ENCODE measurements at places on chromosomes 4 and X.

GRCh38 chrX:331151-331824 is 12.7 kb upstream of the GTPBP6 start:
- no peak for DNase-seq

DNA sequence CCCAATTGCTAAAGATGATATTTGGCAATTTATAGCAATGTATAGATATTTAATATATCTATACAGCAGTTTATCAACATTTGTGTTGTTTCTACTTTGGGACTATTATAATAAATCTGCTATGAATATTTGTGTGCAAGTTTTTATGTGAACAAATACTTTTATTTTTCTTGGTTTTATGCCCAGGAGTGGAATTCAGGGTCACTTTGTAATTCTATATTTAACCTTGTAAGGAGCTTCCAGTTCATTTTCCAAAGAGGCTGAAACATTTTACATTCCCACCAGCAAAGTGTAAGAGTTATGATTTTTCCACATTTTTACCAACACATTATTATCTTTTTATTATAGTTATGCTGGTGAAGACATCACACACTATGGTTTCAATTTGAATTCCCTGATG is 801.3 kb downstream of the PCDH18 start:
- no peak for DNase-seq

DNA sequence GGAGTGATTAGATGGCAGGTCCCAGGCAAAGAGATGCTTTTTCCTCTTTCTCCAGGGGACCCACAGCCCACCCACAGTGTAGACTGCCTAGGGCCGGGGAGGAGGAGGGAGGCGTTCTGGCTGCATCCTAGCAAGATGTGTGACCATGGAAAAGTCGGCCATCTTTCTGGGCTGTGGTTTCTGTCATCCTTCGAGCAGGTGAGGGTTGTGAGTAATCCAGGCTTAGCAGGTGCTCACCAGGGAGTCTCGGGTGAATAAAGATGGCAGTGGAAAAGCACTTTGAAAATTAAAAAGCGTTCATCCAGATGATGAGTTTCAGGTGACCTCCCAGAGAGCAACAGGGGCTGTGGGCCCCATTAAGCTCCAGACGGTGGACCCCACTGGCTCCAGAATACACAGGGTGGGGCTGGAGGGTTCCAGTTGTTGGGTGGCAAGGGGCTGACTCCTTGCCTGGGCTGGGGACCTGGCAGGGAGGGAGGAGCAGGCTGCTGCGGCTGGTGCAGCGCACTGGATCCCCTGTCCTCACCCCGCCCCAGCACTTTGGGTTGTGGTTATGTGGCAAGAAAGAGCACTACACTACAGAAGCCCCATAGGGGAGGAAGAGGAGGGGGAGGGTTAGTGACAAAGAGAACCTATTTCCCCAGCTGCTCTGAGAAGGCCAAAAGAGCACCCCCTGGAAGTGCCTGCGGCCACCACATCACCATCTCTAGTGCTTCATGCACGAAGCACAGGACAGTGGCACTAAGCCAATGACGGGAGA is 23.7 kb downstream of the ELF4 start:
- DNase-seq = peak; percentile 55

- DNase-seq = no peak
These were observed 88.6 kb downstream of the TSPAN7 start for GRCh38 chrX:38649674-38650647.

DNA sequence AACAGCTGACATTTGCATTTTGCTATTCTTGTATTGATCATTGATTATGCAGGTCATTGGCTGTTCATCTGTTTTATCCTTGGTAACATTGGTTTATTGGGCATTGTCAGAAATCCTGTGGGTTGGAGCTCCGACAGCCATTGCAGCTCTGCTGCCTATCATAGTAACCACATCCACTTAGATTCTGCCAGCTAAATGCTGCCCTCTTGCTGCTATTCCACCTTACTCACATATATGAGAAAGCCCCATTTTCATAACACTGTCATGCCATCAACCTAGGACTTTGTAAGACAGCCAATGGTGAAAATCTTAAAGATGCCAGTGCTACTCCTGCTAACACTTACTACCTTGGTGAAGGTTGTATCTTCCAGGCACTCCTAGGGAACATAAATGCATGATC is 187.3 kb upstream of the CXCL13 start:
- no peak for DNase-seq

DNA sequence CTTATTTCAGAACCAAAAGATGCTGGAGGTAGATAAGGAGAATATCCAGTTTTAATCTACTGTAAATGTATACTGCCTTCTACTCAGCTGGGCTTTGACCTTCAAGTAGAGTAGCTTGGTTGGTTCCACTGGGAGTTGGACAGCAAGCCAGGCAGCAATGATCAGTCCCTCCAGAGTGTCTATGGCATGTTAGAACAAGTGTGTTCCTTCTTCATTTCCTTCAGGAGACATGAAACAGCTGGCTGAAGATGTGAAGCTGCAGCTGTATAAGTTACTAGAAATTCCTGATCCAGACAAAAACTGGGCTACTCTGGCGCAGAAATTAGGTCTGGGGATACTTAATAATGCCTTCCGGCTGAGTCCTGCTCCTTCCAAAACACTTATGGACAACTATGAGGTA is 111.1 kb downstream of the NFKB1 start:
- no peak for DNase-seq

GRCh38 chr4:184475096-184475461 is 729 bp upstream of the IRF2 start:
- DNase-seq = peak; percentile 47

GRCh38 chrX:153924149-153924861 is 1.8 kb downstream of the ARHGAP4 start:
- DNase-seq = no peak

DNA sequence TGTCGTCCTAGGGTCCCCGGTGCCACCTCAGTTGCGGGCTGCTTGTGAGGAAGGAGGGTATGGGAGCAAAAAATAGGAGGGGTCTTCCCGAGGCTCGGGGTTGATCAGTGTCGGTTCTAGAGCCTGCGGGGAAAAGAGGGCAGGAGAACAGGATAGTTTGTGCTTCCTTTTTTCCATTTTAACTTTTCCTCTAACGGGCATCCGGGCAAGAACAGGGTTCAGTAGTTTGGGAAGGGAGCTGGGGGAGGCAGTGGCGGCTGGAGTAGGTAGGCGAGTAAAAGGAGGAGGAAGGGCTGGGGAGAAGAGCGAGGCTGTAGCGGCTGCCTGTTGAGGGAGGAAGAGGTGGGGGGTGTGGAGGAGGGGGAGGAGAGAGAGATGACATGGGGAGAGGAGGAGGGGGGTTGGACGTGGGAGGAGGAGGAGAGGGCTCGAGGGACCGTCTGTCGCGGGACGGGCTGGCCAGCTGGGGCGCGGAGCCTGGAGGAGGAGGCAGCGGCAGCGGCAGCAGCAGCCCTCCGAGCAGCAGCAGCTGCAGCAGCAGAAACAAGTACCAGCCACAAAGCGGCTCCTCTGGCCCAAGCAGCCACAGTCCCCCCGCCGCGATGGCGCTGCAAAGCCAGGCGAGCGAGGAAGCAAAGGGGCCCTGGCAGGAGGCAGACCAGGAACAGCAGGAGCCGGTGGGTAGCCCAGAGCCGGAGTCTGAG is at the start of gene SLC16A2:
Gene SLC16A2, plus strand, starts transcription at position 458 of the 704 bp plus-strand sequence. Its CDS starts 145 bp downstream, at position 603.
- no peak for DNase-seq

DNA sequence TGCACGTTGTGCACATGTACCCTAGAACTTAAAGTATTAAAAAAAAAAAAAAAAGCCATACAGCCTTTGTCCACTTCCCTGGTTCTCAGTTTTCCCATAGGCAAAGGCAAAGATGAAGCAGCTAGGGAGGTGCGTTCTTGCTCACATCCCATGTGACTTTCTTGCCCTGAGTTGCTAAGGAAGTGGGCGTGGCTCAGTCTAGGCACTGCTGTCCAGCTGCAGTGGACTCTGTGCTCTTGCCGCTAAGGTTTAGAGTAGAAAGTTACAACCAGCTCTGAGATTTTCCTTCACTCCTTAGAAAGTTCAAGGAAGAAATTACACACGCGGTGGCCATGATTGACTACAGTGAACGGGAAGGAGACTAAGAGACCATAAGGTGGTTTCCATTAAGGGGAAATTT is 144.7 kb downstream of the NAA11 start:
- DNase-seq = no peak

- DNase-seq = no peak
These were observed 73.1 kb downstream of the CC2D2A start for GRCh38 chr4:15542760-15543159.

- no peak for DNase-seq
These were observed 16.5 kb upstream of the STOX2 start for GRCh38 chr4:183888564-183888963.

DNA sequence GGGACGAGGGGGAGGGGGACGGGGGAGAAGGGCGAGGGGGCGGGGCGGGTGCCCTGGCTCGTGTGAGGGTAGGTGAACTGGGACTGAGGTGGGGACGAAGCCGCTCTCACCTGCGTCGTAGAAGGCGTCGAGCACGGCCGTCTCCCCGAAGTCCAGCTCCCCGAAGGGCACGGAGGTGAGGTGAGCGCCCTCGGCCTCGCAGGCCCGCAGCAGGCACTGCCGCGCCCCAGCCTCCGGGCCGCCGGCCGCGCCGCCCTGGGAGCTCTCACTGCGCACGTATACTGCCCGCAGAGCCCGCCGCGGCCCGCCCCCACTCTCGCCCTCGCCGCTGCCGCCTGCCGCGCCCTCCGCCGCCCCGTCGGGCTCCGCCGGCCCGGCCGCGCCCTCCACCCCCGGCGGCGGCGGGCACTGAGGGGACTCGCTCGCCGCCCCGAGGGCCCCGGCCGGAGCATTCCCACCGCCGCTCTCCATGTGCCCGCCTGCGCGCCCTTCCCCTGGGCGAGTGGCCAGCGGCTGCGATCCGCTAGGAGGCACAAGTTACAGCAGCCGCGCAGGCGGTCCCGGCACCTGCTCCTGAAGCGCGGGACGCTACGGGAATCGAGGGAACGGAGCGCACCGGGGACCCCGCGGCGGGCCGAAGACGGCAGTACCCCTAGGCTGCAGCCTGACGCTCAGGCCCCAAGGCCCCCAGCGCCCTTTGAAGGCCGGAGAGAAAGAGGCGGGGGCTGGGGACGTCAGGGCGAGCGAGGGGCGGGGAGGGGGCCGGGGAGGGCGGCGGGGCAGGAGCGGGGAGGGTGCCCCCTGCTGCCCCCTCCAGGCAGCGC is at the start of gene MAP3K15:
Gene MAP3K15, minus strand, starts transcription at position 718 of the 824 bp plus-strand sequence. Its CDS starts 247 bp downstream, at position 471.
- peak; percentile 15 for DNase-seq

DNA sequence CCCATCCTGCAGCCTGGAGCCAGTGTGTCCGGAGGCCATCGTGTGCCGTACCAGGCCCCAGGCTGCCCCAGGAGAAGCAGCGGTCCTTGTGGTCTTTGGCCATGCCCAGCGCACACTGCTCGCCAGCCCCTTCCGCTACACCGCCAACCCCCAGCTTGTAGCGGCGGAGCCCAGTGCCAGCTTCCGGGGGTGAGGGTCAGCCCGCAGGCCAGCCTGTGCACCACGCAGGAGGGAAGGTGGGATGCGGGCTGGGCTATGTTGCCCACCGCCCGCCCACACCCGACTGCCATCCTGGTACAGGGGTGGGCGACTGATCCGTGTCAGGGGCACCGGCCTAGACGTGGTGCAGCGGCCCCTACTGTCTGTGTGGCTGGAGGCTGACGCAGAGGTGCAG is 7.6 kb upstream of the SRPK3 start:
- no peak for DNase-seq

- DNase-seq = no peak
These were observed 43.8 kb upstream of the HS3ST1 start for GRCh38 chr4:11472535-11472934.

GRCh38 chr4:3346146-3346545 is 53.3 kb downstream of the RGS12 start:
- DNase-seq = no peak

DNA sequence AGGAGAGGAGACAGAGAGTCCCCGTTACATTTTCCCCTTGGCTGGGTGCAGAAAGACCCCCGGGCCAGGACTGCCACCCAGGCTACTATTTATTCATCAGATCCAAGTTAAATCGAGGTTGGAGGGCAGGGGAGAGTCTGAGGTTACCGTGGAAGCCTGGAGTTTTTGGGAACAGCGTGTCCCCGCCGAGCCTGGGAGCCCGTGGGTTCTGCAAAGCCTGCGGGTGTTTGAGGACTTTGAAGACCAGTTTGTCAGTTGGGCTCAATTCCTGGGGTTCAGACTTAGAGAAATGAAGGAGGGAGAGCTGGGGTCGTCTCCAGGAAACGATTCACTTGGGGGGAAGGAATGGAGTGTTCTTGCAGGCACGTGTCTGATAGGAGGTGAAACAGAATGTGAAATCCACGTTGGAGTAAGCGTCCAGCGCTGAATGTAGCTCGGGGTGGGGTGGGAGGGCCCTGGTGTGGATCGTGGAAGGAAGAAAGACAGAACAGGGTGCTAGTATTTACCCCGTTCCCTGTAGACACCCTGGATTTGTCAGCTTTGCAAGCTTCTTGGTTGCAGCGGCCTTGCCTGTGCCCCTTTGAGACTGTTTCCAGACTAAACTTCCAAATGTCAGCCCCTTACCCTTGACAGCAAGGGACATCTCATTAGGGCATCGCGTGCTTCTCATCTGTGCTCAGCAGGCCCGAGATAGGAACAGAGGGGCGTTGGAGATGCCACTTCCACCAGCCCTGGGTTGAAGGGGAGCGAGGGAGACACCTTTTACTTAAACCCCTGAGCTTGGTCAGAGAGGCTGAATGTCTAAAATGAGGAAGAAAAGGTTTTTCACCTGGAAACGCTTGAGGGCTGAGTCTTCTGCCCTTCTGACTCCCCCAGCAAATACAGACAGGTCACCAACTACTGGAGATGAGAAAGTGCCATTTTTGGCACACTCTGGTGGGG is 2.7 kb downstream of the SHOX start:
- no peak for DNase-seq

DNA sequence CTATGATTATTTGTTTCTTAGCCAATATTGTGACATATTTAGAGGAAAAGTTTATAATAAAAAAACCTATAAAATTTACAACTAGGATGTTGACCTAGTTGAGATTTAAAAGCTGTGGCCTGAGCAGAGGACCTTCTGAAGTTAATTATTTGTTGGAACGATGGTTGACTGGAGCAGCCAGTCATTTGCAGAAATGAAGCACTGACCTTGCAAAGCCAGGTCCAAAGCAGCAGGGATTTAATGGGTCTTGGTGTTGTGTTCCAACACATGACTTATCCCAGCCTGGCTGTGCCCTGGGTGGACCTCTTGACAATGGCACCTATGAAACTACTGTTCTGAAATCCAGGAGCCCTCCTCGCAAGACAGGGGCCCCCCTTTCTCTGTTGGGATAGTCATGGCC is 235.2 kb downstream of the FRAS1 start:
- DNase-seq = no peak

DNA sequence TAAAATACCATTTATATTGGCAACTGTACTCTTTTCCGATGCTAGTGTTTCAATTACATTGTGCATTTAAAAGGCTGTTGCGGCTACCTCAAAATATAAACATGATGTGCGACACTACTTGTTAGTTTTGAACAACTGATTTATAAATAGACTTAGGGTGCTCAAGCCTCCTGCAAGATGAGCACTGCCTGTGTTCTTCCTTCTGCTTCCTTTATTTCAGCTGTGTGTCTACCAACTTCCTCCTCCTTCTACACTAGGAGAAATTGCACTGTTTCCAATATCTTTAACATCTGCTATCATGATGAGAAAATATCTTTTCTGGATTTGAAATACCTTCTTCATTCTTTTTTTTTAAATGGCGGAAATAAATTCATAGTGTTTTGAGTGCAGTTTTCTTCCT is 24.0 kb downstream of the TET2 start:
- DNase-seq = no peak

GRCh38 chr4:108001540-108002135 is 11.9 kb downstream of the HADH start:
- DNase-seq = no peak

GRCh38 chrX:31279359-31279758 is 207.5 kb upstream of the FTHL17 start:
- no peak for DNase-seq

Data from stimulated activated CD4-positive, alpha-beta T cell treated with anti-CD3 and anti-CD28 coated beads, Interleukin-12 subunit alpha, Interleukin-12 subunit beta, amount 100 ng/mL, for 24 hours (primary cell).